Suprapubic skin (tissue), 4 donors: ENCODE measurements at places on chromosomes 5 and 9.

DNA sequence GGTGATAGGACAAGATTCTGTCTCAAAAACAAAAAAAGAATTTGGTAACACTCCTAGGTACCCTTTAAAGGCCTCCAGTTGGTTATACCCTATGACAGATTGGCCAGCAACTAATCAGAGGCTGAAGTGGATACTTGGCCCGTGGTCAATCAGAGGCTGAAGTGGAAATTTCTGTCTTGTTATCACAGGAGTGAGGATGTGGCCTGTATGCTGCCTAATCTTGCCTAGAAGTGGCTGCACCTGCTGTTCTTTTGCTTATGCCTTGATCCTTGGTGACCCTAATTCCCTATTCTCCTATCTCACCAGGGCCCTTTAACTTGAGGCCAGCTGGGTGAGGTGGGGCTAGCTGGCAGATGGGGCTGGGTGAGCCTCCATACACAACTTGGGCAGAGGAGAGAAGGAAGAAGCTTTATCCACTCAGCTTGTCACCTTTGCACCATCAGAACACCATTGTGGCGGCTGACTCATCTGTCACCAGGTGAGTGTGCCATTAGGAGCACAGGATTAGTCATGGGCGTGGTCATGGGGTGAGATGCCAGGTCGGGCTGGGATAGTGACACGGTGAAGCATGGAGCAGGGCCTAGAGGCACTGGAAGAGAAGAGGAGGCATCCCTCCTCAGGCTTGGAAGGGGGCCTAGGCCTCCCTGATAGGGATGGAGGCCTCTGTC, 41.5 kb downstream of the SAR1B start:
- DNase-seq = no peak

DNA sequence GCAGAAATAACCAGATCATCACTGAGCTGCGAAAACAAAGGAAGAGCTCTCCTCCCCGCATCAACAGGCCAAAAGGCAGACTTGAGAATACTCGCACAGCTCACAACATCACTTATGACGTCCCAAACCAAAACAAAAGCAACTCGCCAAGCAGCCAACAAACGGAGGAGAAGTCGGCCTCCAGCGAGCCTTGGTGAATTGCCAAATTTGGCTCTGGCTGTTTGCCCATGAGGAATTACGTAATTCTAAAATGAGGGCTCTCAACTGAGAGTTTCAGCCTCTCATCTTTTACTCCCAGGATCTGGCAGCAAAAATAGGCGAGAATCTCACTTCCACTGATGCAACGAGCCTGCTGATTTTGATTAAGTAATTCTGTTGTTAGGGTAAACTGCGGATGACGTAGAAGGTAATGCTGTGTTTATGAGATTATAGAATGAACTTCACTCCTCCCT, 51.7 kb upstream of the SEMA6A start:
- DNase-seq = peak; percentile 86

DNA sequence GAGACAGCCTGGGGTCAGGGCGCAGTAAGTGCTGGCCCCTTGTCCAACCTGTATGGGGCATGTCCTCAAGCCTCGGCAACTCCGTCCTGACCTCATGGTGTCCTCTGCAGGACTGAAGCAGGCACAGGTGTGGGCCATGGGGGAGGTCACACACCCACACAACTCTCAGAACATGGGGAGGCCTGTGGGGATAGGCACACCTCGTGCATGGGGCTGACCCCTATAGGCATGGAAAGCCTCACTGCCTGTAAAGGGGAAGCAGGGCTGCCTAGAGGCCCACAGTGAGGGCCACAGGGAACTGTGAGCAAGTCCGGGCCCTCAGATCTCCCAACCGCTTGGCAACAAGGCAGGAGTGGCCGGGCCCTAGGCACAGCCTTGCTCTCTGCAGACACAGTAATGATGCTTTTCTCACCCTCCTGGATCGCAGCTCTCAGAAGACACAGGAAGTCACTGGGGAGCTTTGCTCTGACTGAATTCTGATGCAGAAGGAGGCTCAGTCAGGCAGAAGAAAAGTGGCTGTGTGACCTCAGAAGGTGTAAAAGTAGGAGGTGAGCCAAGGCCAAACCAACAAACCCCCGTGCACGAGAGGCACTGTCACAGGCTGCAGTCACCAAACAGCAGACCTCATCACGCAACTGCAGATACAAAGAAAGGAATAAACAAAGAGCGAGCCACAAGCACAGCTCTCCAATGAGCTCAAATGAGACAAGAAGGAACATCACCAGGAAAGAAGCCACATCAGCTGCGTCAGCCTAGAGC, 5.4 kb downstream of the IPPK start:
- peak; percentile 58 for DNase-seq

GRCh38 chr9:37995961-37996818, 72.8 kb downstream of the SHB start:
- DNase-seq = no peak

DNA sequence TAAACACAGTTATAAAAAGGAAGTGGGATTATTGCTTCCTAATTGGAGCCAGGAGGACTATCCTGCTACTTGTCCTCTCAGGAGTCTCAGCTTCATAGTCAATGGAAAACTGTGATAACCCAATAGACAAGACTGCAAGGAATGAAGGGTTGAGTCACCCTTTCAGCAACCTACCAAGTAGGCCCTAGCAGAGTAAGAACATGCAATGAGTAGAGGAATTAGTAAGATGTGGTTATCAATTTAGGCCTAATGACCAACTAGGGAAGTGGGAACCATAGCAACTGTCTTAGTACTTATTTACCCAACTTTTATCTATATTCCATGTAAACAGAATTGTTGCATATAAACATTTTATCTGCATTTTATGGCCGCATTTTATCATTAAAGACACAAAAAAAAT, 310.1 kb downstream of the RFX3 start:
- no peak for DNase-seq

GRCh38 chr9:108396193-108396592, 459.6 kb downstream of the ACTL7B start:
- DNase-seq = no peak

DNA sequence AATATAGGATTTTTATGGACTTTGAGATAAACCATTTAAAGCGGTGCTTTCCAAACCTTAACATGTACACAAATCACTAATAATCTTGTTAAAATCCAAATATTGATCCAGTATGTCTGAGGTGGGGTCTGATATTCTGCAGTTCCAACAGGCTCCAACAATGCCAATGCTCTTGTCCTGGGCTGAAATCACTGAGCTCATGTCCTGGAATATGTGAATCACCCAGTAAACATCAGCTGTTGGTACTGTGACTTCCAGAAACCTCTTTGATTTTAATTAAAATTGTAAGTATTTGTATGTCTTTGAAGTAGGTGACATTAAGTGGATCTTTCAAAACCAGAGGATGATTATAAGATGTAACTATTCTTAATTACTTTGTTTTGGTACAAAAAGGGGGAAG, 52.8 kb upstream of the CAST start:
- no peak for DNase-seq

- DNase-seq = no peak
Observed at GRCh38 chr5:5782402-5782801, 359.9 kb downstream of the ICE1 start.

GRCh38 chr5:160702934-160703333, 149.1 kb downstream of the ATP10B start:
- no peak for DNase-seq

DNA sequence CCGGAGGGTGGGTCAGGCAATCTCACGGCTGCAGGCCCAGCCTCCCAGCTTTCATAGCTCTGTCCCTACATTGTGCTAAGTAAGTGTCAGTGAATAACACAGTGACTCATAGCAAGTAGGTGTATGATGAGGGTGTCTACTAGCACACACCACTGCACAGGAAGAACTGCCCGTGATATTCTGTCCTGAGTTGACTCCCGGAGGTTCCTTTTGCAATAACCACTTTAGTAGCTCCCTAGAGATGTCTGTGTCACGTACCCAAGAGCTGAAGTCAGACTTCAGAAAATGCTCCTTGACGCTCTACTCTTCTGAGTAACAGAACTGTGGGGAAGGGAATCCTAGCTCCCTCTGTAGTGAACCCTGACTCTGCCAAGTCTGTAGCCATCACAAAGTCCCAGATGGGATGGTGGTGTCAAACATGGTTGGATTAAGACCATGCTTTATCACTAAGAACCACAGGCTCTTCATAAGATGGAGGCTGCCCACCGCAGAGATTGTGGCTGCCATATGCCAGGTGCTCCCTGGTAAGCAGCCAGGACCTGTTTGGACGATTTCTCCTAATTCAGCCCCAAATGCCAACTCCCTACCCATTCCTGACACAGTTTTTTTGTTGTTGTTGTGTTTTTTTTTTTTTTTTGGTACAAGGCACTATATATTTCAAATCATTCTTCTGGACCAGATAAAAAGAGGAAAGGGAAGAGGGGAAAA, 352.6 kb upstream of the PANK3 start:
- no peak for DNase-seq

GRCh38 chr5:67255881-67256280, 59.3 kb upstream of the CD180 start:
- no peak for DNase-seq

- DNase-seq = no peak
Observed at GRCh38 chr5:113759505-113759904, 246.0 kb downstream of the YTHDC2 start.

DNA sequence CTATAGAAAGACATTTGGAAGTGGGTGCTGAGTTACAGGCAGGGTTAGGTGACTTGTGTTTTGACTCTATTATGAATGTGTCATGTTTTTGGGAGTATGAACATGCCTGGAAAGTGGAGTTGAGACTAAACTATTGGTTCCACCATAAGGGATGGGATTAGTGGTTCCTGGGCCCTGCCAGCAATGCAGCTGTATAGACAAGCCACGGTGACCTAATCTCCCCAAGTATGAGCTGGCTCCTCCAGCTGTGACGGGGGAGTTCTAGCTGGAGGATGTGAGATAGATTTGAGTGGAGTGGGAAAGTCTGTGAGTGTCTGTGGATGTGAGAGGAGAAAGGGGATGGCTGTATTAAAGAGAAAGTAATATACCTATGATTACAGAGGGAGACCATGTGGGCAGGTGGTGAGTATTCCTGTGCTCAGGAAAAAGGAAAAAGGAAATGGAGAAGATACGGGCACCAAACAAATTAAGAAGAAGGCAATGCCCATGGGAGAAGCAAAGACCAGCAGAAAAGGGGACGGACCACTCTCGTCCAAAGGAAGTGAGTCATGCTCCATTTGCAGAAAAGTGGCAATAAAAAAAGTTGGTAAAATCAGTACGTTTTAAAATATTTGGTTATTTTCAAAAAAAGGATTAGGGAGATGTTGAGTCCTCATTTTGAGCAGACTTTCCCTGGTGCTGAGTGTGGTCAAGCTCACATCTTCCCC, 48.3 kb upstream of the ICE1 start:
- DNase-seq = no peak

- peak; percentile 21 for DNase-seq
Observed at GRCh38 chr9:89911721-89912604, 307.2 kb downstream of the GADD45G start.

DNA sequence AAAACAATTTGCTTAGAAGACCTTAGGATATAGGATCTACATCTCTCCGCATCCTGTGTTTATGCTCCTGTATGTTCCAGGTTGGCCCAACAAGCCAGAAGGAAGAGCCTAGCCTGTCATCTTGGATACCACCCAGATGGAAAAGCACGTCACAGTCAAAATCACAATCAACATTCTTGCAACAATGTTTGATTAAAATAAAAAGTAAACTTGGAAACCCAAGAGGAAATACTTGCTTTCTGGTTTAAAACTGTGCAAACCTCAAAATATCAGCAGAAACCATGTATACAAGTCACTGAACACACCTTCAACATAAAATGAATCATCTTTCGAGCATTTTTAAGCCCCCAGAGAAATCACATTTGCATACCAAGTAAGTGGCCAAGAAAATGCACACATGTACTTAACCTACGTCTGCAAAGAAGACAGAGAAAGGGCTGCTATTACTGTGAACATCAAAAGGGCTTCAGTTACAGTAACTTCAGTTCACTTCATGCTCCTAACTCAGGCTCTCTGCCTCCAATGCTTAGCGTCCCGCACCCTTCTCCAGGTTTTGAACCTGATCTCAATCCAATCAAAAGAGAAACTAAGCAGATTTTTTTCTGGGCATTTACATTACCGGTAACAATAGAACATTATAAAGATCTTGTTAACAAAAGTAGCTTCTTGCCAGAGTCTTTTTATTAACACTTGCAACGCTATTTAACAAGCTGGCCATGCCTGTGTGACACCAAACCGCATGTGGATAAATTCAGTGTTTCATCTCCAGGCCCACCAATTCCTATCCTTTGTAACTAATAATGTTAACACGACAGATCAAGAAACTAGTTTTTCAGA, 1.3 kb downstream of the ENC1 start:
- DNase-seq = no peak

GRCh38 chr9:101445353-101446029, 9.9 kb upstream of the ALDOB start:
- no peak for DNase-seq

- no peak for DNase-seq
Observed at GRCh38 chr9:108413809-108414208, 442.0 kb downstream of the ACTL7B start.

GRCh38 chr5:66203531-66203930, 59.4 kb downstream of the SREK1 start:
- DNase-seq = no peak

DNA sequence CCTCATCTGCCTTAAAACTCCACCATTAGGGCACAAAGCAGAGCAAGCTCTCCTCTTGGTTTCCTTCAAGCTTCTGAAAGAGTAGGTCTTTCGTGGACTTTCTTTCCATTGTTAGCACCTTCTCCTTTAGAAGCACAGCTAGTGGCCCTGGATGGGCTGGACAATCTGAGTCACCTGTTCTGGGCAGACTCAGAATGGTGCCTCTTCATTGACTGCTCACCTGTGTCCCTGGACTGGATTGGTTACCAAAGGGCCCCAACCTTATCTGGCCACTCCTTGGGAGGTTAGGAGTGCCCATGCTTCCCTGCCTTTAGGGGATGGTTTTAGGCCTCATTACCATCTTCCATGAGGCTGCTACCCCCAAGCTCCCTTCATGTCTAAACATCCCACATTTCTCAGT, 23.2 kb downstream of the TMEM174 start:
- DNase-seq = no peak

DNA sequence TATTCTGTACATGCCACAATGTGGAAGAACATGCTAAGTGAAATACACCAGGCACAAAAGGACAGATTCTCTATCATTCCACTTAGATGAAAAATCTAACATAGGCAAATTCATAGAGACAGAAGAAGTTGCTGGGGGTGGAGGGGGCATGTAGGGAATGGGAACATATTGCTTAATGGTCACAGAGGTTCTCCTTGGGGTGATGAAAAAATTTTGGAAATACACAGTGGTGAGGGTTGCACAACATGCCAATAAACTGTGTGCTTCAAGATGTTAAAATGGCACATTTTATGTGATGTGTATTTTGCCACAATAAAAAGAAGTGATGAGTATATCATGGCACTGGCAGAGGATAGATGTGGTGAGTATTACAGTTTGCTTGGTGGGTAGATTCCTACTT, 111.9 kb downstream of the SUSD1 start:
- no peak for DNase-seq

GRCh38 chr5:169494941-169495548, 88.5 kb upstream of the SPDL1 start:
- DNase-seq = no peak

GRCh38 chr5:148961261-148962199, 101.3 kb downstream of the SH3TC2 start:
- DNase-seq = no peak
